ENCODE measurements at places on chromosomes 11 and 22.

DNA sequence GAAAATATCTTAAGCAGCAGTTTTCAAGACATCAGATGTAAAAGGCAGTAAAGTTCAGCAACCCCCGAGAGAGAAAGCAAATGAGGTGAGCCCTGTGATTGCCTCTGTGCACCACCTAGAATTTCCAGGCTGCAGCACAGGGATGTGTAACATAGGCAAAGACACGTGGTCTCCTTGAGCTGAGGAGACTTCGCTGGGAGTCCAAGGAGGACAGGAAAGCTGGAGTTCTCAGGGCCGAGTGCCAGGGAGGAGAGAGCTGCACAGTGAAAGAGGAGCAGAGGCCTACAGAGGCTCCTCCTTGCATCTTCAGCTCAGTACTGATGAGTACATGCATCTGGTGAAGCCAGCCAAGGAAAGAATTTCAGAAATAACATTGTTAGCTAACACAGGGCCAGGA lies 17.6 kb upstream of the TOLLIP start:
- DNase-seq = no peak

GRCh38 chr11:109957000-109957399 lies 136.2 kb upstream of the ZC3H12C start:
- DNase-seq = no peak

GRCh38 chr11:74357449-74357848 lies 40.8 kb downstream of the PGM2L1 start:
- DNase-seq = no peak

- peak; percentile 83 for DNase-seq
These were observed 2.4 kb downstream of the UCP2 start for GRCh38 chr11:73980001-73980961.

DNA sequence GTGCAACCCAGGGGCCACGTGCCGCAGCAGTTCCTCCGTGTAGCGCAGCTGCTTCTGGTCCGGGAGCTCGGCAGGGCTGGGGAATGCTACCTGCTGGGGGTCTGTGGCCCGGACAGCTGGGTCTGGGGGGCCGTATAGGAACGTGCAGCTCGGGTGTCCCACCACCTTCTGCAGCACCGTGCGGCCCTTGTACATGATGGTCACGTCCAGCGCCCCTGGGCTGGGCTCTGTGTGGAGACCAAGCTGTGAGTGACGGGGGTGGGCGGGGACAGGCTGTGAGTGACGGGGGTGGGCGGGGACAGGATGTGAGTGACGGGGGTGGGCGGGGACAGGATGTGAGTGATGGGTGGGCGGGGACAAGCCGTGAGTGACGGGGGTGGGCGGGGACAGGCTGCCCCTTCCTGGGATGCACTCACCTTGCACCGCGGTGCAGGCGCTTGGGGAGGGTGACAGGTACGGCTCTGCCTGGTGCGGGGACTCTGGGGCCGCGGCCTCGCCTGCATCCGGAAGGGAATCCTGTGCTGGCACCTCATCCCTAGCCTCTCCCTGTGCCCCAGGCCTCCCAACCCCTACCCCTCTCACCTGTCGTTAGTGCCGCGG lies 2.3 kb downstream of the IRF7 start:
- peak; percentile 82 for DNase-seq

- no peak for DNase-seq
These were observed 49.3 kb upstream of the CD44 start for GRCh38 chr11:35089666-35090065.

DNA sequence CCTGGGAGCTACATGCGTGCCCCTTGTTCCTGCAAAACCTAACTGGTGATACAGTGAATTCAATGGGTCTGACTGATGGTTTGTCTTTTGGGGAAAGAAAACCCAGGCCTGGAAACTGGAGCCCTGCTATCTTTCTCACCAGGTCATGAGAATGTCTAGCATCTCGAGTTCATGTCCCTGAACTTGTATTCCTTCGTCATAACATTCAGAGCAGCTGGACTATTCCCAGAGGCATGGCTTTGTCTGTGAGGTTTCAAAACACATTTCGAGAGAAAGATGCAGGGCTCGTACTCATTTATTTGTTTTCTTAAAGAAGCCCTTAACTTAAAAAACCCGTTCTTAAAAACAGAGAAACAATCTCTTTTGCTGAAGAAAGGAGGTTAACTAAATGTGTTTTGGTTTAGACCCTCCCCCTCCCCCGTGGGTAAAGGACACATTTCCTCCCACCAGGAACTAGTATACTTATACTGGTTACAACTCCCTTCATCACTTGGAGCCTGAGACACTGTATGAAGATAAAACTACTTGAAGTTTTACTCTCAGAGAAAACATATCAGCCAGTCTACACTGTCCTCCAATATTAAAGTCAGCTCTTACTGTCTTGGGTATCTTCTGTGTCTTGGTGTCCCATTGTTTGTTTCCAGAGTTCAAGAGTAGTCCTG lies 43.2 kb downstream of the ME3 start:
- DNase-seq = no peak

DNA sequence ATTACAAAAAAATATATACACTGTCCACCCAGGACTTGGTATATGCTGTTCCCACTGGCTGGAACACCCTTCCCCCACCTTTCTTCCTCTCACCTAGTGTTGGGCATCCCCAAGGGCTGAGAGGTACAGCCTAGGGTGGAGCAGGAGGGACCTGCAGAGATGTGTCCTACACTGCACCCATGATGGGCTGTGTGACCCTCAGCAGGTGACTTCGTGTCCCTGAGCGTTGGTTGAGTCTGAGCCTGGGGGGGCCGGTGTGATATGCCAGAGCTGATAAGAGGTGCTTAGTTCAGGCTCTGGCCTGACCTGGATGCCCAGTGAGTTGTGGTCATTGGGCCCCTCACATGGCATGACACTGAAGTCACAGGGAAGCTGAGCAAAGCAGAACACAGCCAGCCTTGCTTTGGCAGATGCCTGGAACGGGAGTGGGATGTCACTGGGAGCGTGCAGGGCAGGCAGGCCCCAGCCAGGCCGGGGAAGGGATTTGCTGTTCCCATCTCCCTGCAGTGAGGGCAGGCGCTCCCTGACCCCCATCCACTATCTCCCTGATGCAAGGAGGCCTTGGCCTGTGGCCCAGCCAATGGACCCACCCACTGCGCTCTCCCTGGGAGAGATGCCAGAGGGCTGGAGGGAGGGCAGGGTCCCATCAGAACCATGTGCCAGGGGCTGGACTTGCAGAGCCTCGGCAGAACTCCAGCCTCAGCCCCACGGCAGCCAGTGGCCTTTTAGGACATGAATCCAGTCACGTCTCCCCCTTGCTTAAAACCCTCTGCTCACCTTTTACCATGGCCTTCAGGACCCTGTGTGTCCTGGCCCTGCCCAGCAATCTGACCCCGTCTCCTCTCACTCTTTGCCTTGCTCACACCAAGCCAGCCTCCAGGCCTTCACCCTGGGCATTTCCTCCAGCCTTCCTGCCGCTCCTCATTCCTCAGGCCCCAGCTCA lies 138.9 kb downstream of the MN1 start:
- no peak for DNase-seq

DNA sequence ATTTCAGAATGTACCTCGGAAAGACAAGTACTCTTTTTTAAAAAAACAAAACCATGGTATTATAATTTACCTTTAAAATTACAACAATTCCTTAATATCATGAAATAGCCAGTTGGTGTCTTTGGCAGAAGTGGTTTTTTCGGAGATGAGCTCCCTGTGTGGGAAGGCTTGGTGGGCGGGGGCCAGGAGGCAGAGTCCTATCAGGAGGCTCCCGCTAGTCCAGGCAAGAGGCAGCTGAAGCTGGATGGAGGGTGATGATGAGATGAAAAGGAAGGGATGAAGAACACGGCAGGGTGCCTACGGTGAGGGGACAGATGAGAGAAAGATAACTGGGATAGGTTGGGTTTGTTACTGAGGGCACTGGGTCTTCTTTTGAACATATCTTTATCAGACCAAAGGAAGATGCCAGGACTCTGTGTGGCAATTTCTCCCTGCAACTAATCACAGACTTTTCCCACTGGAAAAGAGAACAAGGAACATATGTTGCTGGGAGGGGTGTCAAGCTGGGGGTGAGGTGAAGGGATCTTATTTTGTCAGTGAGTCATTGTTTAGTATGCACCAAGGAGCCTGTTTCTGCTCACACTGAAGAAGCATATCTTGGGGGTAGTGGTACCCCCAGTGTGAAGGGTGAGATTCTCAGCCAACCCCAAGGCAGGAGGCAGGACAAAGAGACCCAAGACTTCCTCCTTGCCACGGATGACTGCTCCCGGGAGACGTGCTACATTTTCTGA lies 91.5 kb upstream of the YWHAH start:
- DNase-seq = no peak

DNA sequence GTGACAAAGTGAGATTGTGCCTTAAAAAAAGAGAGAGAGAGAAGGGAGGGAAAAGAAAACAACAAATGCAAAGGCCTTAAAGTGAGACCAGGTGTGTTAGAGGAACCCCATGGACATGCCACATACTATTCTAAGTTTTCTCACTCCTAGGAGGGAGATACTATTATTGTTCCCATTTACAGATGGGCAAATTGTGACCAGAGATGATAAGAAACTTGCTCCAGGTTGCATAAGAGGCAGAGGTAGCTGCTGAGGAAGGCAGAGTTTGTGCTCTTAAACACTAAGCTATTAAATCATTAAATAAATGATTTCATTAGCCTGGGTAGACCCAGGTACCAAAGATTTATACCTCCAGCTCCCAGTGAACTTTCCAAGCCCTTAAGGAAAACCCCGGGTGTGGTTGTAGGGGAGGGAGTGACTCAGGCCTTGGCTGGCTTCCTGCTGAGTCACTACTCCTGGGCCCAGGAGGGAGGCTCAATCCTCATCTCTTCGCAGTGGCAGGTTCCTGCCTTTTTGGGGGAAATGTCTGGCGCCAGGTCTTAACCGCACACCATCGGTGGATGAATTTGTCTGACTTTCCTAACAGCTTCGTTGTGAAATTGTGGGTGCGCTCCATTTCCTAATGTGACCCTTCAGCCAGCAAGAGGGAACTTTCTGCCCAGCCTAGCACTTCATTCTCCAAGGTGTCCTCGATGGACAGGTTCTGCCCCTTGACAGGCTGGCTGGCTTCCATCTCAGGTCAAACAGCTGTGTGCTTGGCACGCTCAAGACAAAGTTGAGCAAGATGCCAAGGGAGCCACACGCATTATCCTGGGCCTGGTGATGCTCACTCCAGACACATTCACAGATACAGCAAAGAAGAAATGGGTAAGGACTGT lies 33.4 kb upstream of the PTPRJ start:
- no peak for DNase-seq
